ENCODE measurements at places on chromosomes 2 and 18.
A peak's percentile ranks its signal among the peaks of the same experiment; 100 is the strongest.

GRCh38 chr2:9262671-9263171, 56.1 kb downstream of the ASAP2 start:
- peak; percentile 28 for DNase-seq

DNA sequence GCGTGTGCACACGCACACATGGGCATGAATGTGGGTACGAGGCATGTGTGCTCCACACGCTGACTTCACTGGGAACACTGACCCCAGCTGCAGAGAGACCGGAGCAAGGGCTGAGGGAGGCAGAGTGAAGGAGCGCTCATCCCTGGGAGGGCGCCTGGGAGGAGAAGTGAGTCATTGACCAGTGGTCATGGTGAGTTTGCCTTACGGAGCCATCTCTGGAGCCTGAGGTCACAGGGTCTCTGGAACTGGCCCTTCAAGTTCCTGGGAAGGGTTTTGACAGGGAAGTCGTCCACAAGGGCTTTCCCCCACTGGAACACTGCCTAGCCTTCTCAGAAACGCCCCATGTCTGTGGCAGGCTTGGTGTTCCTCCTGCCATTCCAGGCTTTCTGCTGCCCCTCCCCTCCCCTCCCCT, 14.3 kb upstream of the TMEM185B start:
- DNase-seq = peak; percentile 73

DNA sequence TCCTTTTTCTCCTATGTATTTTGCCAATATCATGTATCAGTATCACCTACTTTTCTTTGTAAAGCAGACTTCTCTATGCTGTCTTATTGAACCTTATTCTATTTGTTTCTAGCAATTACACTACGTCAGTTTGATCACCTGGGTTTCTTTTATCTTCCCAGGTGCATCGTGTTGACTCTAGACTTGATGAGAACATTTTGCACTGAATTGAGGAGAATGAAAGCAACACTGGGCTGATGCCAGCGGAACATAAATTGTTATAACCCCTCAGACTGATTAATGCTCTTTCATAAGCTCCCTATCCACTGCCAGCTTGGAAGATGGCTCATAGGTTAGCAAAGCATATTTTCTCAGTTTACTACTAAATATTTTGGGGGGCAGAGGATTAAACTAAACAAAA, 140.6 kb downstream of the EPHA4 start:
- no peak for DNase-seq

- no peak for DNase-seq
Measured at GRCh38 chr18:3472681-3473544, 22.9 kb downstream of the TGIF1 start.

GRCh38 chr2:7048762-7049294, 131.6 kb downstream of the RNF144A start:
- no peak for DNase-seq

DNA sequence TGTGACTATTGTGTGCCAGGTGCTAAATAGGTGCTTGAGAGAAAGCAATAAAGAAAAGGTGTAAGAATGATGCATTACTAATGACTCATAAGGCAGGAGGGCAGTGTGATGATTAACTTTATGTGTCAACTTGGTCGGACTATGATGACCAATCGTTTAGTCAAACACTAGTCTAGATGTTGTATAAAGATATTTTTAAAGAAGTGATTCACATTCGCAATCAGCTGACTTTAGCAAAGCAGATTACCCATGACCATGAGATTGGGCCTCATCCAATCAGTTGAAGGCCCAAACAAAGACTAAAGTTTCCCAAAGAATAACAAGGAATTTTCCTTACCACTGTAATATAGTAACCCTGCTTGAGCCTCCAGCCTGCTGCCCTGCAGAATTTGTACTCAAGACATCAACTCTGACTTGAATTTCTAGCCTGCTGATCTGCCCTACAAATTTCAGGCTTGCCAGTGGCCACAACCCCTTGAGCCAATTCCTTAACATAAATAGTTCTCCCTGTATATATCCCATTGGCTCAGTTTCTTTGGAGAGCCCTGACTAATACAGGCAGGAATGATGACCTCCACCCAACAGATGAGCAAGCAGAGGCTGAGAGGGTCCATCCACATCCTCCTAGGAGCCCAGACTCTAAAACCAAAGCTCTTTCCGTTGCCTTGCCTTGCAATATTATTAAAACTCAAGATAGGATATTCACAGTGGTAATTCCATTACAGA, 132.6 kb downstream of the ACTR3 start:
- peak; percentile 17 for DNase-seq

DNA sequence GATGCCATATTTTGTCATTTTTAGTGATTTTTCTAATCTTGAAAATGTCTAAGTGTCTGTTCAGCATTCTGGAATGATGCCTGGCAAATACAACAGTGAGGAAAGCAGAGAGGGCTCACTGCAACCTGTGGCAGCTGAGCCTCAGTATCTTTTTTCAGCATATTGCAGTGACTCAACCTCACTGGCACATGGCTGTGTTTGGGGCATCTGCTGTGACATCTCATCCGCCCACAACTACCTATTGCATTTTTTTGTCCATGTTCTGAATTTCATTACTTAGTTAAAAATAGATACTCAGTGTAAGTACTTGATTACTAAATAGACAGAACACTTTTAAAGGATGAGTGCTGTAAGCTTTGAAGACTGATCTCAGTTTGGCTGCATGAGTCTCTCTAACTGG, 10.7 kb downstream of the BABAM2 start:
- peak; percentile 20 for DNase-seq

DNA sequence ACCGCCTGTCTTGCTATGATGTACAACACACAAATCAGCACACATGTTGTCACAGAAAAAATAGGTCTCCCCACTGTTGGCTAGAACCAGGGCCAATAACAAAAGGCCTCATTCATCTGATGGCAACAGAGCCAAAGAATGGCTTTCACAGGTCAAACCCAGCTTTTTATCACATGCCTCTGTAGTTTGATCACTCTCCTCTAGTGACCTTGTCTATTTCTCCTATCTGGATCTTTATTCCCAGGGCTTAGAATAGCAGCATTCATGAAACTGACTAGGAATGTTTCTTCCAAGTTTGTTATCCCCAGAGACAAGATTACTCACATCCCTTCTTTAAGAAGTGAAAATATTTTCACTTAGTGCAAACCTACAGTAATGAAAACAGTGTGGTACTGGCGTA, 285.8 kb upstream of the GYPC start:
- no peak for DNase-seq

DNA sequence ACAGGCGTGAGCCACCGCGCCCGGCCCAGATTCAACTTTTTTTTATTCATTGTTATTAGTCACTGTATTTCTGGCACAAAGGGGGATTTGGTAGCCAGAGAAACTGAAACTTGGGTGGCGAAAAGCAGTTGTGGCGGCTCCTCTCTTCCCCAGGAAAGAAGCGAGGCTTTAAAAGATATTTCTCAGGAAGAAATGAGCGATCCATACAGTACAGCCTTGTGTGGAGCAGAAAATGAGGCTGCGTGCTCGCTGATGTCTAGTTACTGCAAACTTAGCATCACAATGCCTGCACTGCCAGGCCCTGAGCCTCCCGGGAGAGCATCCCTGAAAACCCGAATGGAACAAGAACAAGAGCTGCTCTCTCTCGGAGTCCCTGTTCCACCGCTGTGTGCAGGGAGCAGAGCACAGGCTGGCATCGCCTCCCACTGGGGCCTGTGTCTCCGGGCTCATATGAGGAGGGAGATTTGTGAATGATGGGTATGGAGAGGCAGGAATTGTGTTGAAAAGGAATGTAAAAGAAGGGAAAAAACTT, 234.0 kb downstream of the ZNF516 start:
- no peak for DNase-seq

- no peak for DNase-seq
Measured at GRCh38 chr2:121943285-121943684, 187.8 kb downstream of the TSN start.

GRCh38 chr18:74652392-74652988, 54.8 kb downstream of the ZNF407 start:
- DNase-seq = peak; percentile 81

- no peak for DNase-seq
Measured at GRCh38 chr2:64439194-64439593, 14.8 kb upstream of the LGALSL start.

DNA sequence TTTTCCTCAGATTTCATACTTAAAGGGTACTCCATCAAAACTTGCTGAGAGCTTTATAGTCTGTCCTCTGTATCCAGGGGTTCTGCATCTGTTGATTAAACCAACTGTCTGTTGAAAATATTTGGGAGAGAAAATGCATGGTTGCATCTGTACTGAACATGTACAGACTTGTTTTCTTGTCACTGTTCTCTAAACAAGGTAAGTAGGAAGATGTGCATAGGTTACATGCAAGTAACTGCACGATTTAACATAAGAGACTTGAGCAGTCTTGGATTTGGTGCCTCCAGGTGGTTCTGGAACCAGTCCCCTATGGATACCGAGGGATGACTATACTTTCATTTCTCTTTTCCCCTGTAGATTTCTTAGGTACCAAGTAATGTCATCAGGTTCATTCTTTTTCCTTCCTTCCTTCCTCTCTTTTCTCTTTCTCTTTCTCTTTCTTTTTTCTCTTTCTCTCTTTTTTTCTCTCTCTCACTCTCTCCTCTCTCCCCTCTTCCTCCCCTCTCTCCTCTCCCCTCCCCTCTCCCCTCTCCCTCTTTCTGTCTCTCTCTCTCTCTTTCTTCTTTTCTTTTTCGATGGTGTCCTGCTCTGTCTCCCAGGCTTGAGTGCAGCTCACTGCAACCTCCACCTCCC, 23.2 kb downstream of the ADNP2 start:
- no peak for DNase-seq

DNA sequence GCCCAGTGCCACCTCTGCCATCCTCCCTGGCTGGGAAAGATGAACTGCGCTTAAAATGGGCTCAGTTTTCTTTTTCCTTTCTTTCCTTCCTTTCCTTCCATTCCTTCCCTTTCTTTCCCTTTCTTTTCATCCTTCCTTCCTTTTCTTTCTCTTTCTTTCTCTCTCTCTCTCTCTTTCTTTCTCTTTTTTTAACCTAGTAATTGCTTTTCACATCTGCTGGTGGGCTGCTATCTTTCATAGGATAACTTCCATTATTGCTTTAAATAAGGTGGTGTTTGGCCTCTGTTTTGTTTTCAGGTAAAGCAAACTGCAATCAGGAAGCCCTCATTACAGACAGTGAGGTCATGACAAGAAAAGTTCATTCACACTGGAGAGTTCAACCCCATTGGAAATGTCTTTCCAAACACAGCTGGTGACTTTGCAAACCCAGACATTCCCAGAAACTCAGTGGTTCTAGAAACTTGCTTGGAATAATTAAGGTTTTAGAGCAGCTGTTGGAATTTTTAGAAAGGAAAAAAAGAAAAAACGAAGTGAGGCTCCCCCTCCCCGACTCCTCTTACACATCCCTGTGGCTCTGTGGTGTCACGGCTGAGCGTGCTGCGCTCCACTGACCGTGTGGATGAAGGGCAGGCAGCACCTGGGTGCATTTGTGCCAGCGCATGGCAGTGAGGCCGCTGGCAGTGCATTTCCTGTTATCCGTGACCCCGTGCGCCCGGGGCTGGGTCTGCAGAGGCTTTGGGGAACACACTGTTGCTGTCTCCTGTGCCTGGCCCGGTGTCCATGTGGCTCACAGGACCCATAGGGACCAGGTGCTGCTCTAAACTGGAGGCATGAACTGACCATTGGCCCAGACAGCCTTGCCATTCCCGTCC, 76.9 kb downstream of the MBP start:
- peak; percentile 40 for DNase-seq

DNA sequence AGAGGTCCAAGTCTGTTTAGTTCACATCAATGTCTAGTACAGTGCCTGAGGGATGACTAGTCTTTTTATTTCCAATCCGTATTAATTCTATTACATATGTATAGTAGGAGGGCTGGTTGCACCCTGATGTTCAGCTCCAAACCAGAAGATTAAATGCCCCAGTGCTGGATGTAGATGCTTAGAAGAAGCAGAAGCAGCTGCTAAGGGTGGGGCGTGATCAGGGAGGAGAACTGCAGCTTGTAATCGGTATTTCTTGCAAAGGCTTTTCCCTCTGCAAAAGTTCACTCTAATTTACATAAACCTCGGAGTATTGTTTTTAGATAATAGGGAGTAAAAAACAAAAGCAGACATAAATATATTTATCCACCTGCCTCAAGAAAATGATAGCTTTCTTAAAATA, 145.3 kb upstream of the ITGA4 start:
- DNase-seq = no peak

DNA sequence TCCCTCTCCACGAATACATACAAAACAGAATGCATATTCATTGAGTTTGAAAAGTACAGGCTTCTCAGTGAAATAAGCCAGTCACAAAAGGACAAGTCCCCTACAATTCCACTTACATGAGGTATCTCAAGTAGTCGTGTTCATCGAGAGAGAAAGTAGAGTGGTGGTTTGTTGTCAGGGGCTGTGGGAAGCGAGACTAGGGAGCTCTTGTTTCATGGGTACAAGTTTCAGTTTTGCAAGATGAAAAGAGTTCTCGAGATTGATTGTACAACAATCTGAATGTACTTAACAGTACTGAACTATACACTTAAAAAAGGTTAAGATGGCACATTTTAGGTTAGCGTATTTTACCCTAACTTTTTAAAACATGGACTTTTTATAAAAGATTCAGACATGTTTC, 71.5 kb upstream of the TTC39C start:
- DNase-seq = no peak

GRCh38 chr18:8516371-8517250, 92.6 kb upstream of the RAB12 start:
- DNase-seq = no peak

DNA sequence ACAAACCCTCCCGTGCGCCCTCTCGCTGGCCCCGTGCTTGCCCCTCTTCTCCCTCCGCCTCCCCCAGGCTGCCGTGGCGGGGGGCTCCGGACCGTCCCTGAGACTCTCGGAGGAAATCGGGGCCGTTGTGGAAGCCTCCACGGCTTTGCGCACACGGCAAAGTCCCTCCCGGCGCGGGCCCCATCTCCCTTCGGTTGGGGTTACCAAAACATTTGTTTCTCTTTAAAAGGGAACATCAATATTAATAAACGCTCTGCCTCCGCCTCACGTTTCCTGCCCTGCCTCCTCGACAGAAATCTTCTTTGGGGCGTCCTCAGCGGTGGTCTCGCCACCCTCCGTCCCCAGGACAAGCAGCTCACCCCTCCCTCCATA, 3.8 kb downstream of the PAX3 start:
- no peak for DNase-seq

GRCh38 chr18:11506856-11507255, 102.5 kb upstream of the SLC35G4 start:
- DNase-seq = peak; percentile 35

DNA sequence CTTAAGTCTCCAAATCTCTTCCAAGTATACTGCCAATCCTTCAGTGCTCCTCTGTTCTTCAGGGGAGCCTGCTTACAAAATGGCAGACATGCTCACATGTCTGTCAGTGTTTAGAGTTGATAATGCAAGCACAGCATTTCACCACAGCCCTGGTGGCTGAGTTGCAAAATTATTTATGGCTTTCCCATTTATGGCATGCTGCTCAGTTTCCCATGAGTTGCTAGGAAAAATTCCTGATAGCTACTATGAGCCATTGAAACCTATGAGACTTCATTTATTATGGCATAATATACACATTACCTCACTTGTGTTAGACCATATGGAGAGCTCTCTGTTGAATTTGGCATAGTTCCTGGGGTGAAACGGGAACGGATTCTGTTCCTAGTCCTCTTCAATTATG, 448.7 kb upstream of the TCF4 start:
- DNase-seq = no peak
